ENCODE measurements at places on chromosomes 1 and 21.

DNA sequence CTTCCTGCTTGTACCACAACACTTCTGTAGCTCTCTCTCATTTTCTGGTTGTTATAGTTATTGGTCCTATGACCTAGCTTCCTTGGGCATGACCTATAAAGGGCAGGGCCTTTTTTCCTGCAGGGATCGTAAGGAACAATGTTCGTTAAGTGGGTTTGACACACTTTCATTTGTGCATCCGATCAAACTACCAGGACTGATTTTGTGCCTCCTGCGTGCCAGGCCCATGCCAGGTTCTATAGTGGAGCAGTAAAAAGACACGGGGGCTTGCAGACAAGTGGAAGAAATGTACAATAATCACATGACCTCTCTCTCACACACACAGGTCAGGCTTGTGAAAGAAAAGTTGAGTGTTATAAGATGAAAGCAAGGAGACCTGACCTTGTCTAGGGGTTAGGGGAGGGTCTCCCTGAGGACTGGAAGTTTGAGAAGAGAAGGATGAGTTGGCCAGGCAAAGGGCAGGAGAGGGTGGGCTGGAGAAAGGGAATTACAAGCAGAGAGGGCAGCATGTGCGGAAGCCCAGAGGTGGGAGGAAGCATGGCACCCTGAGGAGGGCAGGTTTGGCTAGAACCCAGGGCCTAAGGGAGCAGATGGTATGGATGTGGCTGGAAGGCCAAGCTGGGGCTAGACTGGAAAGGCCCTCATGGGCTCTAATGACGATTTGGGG lies 145.4 kb downstream of the GRIK3 start:
- DNase-seq, result no peak

DNA sequence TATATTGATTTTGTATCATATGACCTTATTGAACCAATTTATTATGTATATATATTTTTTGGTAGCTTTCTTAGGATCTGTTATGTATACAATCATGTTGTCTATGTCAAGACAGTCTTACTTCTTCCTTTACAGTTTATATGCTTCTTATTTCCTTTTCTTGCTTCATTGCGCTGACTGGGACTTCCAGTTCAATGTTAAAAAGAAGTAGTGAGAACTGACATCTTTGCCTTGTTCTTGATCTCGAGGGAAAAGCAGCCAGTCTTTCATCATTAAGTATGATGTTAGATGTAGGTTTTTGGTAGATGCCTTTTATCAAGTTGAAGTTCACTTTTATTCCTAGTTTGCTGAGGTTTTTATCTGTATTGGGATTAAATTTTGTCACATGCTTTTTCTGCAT lies 17.5 kb downstream of the MAN1C1 start:
- DNase-seq, result no peak

- DNase-seq, result no peak
Observed at GRCh38 chr1:39933956-39934941, 20.7 kb upstream of the MFSD2A start.

- no peak for DNase-seq
Observed at GRCh38 chr1:238954865-238955264, 431.5 kb upstream of the CHRM3 start.

DNA sequence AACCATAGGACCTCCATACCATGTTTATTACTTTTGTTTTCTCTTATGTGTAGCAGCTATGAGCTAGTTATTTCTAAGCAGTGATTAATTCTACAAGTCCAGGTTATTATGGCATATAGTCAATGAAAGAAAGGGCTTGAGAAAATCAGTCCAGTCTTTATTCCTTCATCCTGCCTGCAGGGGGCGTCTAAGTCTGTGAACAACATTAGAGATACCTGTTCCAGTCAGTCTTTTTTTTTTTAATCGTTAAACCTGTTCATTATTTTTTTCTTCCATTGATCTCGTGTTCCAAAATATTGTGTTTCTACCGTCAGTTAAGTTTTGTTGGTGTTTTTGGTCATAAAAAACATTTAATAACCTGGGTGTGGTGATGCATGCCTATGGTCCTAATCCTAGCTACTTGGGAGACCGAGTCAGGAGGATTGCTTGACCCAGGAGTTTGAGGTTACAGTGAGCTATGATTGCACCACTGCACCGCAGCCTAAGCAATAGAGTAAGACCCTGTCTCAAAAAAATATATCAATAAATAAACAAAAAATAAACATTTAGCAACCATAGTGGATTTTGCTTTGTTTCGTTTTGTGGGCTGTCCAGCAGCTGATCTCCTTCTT lies 29.4 kb upstream of the CD2 start:
- DNase-seq, result peak; percentile 77

GRCh38 chr1:2231532-2232254 lies 3.6 kb downstream of the SKI start:
- DNase-seq, result peak; percentile 60

DNA sequence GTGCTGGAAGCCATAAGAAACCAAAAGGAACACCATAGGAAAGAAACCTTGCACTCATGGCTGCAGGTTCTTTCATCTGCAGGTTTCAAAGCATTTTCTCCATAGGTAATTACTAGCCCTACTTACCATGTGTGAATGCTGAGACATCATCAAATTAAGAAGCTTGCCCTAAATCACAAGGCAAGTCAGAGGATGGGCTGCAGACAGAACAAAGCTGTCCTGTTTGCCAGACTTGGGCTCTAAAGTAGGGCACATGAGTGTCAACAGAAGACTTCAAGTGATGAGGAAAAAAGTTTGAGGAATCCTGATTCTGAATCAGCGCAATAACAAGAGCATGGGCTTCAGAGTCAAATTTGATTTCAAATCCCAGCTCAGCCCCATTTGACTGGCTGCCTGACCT lies 5.8 kb upstream of the EPS15 start:
- no peak for DNase-seq

- DNase-seq, result no peak
Observed at GRCh38 chr1:75124510-75124909, 9.7 kb upstream of the LHX8 start.

DNA sequence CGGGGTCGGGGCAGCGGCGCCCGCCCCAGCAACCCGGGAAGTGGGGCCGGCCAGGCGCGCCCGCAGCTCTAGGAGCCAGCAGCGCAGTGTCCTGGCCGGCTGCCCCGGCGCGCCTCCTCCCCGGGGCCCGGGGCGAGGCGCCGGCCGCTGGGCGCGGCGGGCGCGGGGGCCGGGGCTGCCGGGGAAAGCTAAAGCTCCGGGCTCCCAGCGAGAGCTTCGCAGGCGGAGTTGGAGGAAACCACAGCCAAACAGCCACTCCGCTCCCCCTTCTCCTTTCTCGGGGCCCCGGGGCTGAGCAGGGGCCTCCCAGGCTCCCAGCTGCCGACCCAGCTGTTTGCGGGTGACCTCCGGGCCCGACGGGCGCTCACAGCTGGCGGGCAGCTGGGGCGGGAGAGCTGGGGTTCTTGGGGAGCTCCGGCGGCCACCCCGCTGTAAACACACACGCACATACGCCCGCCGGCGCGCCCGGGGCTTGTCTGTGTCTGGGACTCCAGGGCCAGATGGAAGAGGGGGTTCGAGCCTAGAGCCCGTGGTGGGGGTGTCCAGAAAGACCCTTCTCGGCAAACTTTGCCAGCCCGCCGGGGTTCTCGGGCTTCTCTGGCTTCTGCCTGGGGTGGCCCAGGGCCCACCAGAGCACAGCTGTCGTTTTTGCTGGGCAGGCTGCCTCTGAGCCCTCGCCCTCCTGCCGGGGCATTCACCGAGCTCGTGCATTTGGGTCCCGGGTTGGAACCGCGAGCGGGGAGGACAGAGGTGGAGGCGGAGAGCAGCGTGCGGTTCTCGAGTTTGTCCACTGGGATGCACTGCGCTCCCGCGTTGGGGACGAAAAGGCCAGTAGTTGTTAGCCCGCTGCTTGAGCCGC lies 1.5 kb downstream of the AJAP1 start:
- no peak for DNase-seq

- no peak for DNase-seq
Observed at GRCh38 chr1:67333603-67334002, 25.9 kb downstream of the IL12RB2 start.

- DNase-seq, result no peak
Observed at GRCh38 chr1:207097871-207098324, 6.1 kb upstream of the C4BPA start.

DNA sequence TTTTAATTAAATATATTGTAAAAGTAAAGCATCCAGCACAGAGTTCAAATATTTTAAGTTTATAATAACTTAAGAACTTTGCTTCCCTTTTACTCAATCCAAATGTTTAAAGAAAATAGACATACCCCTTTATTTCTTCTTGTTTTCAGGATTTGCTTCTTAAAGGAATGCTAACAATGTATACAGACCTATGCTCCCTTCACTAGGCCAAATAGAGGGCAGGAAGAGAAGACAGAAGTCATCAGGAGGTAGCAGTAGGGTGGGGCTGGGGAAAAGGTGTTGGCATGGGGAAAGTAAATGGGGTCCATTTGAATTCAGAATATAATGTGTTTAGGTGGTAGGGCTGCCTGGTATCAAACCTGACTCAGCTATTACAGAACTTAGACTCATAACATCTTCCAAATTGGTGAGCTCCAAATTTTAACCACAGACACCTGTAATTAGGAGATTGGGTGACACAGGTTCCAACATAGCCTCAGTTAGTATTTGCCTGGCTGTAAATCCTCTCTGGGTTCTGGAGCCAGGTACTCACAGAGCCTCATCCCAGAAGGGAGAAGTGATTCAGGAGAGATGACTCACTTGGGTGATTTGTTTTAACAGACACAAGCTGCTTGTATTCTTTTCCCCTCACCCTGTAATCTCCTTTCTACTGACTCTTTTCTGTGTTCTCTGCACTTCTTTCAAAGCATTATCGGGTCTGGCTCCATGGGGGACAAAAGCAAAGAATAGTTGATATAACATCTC lies 60.1 kb upstream of the DUSP10 start:
- no peak for DNase-seq

DNA sequence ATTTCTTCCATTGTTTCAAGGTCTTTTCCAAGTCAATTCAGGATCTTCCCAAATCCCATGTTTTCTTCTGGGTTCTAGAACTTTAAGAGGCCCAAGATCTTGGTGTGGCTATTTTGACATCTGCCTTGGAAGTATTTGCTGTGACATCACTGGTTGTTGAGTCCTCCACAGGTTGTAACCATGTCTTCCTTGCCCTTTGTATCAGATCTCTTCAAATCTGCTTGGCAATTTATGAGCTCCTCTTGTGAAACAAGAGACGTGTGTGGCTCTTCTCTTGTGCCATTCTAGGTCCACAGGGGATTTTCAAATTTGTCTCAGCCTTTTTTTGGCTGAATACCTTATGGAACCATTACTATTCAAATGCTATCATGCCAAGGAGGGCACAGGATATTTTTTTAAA lies 60.3 kb upstream of the KCNK2 start:
- DNase-seq, result no peak

- no peak for DNase-seq
Observed at GRCh38 chr1:202966006-202966898, 805 bp downstream of the CYB5R1 start.

GRCh38 chr1:234643111-234643849 lies 33.3 kb upstream of the IRF2BP2 start:
- DNase-seq, result no peak

GRCh38 chr1:204802401-204803175 lies 68.1 kb upstream of the NFASC start:
- no peak for DNase-seq

DNA sequence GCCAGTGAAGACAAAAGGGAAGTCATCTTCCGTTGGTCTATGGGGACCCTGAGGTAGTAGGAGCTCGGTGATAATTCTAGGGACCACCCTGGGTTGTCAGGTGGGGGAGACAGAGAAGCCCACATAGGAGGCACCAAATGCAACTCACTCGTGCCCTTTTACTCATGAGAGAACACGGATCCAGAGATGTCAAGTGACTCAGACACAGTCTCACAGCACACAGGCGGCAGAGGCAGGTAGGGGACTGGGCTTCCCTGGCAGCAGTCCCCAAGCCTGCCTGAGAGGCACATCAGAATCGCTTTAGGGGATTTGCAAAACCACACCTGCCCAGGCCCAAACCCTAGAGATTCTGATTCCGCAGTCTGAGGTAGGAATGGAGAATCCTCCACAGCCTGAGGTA lies 31.3 kb upstream of the RUNX3 start:
- DNase-seq, result no peak

- no peak for DNase-seq
Observed at GRCh38 chr21:29501451-29501850, 202.7 kb downstream of the BACH1 start.

- no peak for DNase-seq
Observed at GRCh38 chr1:7399514-7400125, 371.5 kb upstream of the VAMP3 start.

- DNase-seq, result no peak
Observed at GRCh38 chr1:54109129-54110090, 43.4 kb downstream of the CDCP2 start.

DNA sequence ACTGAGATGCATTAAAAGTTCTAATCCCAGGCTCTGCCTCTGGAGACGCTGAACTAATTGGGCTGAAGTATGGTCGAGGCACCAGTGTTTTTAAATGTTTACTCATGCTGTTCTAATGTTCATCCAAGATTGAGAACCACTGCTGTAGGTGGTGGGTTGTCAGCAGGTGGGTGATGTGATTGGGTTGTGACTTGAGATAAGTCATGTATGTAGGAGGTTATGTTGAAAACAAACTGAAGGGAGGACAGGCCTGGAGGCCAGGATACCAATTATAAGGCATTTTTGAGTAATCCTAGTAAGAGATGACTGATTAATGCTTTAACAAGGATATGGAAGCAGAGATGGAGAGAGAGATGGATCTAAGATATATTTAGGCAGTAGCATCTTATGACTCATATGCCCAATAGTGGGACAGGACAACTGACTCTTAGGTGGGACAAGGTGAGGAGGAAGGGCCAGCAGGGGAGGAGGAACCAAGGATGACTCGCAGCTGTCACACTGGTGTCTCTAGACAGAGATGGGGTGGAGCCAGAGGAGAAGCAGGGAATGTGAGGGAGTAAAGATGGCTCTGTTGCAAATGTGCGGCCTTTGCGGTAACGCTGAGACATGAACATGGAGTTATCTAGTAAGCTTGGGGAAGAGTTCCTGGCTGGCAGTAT lies 29.3 kb downstream of the RAB4A start:
- no peak for DNase-seq

DNA sequence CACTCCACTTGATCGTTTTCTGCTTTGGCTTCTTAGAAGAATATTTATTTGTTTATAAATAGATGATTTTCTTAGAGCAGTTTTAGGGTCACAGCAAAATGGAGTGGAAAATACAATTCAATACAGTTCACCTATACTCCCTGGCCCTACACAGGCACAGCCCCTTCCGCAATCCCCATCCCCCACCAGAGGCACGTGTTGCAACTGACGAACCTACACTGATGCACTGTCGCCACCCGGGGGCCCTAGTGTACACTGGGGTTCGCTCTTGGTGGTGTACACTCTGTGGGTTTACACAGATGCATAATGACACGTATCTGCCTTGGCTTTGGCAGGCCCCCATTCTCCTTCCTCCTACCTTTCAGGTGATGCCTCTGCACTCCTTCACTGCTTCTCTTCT lies 8.0 kb downstream of the ECHDC2 start:
- DNase-seq, result no peak

Measured in stimulated activated CD8-positive, alpha-beta memory T cell treated with anti-CD3 and anti-CD28 coated beads, Interleukin-12 subunit alpha, Interleukin-12 subunit beta, amount 100 ng/mL, for 1 hour (primary cell).